ENCODE measurements at places on chromosomes 12 and 14. TPM values are rescaled to one million over a fixed set of nuclear protein-coding genes. Genes with fewer than 3 reads are reported as not detected.

SLC5A8 gene
- total RNA-seq, result not detected

- peak; percentile 37 for DNase-seq
Observed at GRCh38 chr12:111024205-111024801, 103.9 kb upstream of the MYL2 start.

DNA sequence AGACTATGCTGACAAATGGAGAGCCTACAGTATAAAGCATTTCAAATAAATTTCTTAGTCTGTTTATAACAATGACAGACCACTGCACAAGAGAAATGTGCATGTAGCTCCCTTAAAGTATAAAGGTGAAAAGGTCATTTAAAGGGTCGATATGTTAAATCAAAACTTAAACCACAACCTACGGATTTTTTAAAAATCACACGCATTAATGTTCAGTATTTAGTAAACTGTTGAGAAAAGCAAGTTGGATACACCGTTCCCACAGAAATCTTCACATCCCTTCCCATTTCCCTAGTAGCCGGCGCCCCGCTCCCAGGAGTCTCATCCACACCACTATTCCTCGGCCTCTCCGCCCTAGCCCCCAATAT lies 614 bp downstream of the FKBP3 start:
- DNase-seq, result no peak

GRCh38 chr12:113845900-113846674 lies 120.0 kb downstream of the RBM19 start:
- no peak for DNase-seq

DNA sequence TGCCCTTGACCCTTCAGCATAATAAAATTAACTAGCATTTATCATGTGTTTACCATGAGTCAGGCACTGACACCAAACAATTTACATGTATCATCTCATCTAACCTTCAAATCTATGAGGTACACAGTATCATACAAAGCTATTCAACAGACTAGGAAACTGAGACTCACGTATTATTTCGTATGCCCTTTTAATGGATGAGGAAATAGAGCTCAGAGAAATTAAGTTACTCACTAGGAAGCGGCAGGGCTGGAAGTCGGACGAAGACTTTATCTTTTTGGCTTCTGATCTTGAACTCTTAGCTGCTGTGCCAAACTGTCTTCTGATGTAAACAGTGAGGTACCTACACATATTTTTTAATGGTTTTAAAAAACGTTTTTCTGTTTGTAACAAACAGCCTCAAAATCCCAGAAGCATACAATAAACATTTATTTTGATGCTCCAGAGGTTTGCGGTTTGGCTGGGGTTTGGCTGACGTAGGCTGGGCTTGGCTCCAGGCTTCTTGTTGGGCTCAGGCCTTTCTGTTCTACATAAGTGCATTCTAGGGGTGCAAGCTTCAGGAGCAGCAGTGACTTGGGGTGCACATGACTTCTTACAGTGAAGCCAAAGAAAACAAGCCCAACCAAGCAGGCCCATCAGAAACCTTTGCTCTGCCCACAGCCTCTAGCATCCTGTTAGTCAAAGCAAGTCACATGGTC lies 184.7 kb downstream of the TBX5 start:
- peak; percentile 36 for DNase-seq

DNA sequence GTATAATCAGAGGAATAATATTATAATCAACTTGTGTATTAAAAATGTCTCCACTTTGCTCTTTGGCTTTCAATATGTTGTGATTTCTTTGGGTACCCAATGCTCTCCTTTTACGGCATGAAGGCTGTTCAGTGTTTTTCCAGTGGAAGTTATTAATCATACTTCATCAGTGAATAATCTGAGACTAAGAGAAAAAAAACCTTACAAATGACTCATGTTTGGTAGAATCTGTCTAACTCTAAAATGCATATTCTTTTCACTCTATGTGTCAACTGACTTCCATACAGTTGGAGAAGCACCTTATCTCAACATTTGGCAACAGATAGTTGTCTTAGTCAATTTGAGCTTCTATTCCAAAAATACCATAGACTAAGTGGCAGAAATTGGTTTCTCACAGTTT lies 82.2 kb downstream of the PTPRO start:
- DNase-seq, result no peak
